Psoas muscle (tissue), 8 donors: ENCODE measurements at places on chromosomes 16 and 17. TPM values are rescaled to one million over a fixed set of nuclear protein-coding genes. Genes with fewer than 3 reads are reported as not detected.
A peak's percentile ranks its signal among the peaks of the same experiment; 100 is the strongest.

NUDT16L1 gene
- 9.0 TPM for total RNA-seq

TPSD1 gene
- not detected for total RNA-seq

- no peak for DNase-seq
Observed at GRCh38 chr16:67923414-67924116, 8.1 kb downstream of the CTRL start.

GRCh38 chr17:49763735-49764558, at the start of gene FAM117A:
Gene FAM117A (minus strand): TSS chr17:49764131. CDS start chr17:49764087, 44 bp downstream.
- peak; percentile 92 for DNase-seq

DNA sequence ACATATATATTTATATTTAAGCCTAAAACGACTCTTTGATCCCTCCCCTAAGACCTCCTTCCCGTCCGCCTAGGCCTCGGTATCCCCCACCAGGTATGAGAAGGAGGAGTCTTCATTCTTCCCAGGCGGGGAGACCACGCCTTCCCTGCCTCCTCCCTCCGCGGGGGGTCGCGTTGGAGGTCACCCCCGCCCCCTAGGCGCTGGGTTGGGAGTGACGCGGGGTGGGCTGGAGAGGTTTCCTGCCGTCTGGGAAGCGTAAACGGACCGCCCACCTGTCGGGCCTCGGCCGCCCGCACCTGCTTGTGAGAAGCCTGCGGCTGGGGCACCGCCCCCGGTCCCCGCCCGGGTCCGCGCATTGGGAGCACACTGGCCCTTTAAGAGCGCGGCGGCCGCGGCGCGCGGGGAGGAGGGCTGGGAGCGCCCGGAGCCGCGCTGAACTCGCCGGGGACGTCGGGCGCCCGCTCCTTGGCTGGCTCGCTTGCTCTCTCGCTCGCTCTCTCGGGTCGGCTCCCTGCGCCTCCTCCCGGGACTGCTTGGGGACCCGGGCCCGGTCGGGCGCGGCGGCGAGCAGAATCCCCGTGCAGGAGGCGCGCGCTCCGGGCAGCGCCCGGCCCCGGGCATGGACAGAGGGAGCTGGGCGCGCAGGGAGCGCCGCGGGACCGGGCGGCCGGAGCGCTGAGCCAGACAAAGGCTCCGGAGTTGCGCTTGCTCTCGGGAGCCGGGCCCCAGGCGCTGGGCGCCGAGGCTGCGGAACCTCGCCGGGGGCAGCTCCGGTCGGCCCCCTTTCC, at the start of gene MMP15:
TSS of gene MMP15 (plus strand) at position 404 of the 788 bp plus-strand sequence. CDS start 597 bp downstream, outside the sequence.
- DNase-seq: peak; percentile 78

- no peak for DNase-seq
Observed at GRCh38 chr16:28606291-28607115, 3.3 kb downstream of the SULT1A1 start.

DNA sequence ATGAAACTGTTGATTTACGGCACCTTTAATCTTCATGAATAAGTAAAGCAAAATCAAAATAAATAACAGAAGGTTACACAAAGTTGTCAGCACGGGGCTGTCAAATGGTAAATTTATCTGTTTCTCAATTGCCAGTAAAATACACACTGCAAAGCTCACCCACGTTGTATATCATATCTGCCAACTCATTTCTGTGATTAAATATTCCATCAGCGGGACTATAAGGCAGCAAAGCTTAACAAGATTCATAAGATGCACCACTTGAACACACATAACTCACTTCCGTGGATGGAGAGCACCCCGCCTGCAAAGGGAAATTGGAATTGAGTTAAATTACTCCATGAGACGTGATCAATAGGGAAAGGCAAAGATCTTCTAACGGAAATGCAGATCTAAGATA, 280.0 kb downstream of the RBFOX1 start:
- no peak for DNase-seq

GRCh38 chr16:46765050-46765449, 16.9 kb upstream of the MYLK3 start:
- DNase-seq: no peak

GRCh38 chr17:51352798-51353197, 92.5 kb downstream of the UTP18 start:
- DNase-seq: no peak

GRCh38 chr17:68288804-68289203, 2.1 kb downstream of the SLC16A6 start:
- no peak for DNase-seq

DNA sequence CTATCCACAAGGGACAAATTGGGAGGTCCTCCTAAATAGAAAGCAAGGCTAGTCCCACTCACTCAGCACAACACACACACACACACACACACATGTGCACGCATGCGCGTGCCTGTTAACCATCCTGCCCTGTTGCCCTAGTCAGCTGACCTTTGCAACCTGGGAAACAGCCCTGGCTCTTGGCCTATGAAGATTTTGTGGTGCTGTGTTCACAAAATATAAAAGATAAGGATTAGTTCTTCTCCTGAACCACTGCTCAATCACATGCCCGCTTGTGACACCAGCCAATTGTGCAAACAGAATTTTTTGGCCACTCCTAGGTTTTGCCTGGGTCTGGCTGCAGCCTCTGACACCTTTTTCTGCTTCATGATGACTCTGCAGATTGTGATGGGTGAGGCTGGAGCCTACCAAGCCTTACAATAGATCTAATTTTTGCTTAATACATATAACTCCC, 3.3 kb upstream of the CES1 start:
- no peak for DNase-seq

DNA sequence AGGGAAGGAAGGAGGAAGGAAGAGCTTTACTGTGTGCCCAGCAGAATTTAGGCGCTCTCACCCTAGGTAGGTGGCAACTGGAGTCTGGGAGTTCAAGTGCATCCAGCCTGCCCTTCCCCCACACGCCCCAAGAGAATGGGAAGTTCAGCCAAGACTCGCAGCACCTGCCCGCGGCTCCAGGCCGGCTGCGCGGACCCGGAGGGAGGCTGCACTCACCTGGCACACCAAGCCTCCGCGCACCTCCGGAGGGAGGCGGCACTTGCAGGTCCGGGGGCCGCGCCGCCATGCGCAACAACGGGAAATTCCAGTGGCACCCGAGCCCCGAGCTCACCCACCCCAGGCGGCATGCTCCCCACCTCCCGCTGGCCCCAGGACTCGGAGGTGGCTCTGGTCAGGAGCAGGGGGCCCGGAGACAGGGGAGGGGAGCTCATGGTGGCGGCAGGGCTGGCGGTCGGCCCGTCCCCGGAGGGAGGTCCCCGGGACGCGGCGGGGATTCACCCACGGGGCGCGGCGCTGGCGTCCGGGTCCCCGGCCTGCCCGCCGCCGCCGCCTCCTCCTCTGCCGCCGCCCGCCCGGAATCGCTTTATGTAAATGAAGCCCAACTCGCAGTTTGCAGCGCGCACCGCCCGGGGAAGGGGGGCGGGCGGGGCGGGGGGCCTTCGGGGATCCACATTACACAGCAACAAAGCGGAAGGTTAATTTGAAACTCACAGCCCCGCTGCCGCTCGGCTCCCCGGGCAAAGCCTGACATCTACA, at the start of gene ZFHX3:
TSS of gene ZFHX3 (minus strand) at position 593 of the 756 bp plus-strand sequence. CDS start 87,983 bp downstream, outside the sequence.
- peak; percentile 81 for DNase-seq

GRCh38 chr16:67718668-67719047, 458 bp downstream of the GFOD2 start:
- DNase-seq: no peak

DNA sequence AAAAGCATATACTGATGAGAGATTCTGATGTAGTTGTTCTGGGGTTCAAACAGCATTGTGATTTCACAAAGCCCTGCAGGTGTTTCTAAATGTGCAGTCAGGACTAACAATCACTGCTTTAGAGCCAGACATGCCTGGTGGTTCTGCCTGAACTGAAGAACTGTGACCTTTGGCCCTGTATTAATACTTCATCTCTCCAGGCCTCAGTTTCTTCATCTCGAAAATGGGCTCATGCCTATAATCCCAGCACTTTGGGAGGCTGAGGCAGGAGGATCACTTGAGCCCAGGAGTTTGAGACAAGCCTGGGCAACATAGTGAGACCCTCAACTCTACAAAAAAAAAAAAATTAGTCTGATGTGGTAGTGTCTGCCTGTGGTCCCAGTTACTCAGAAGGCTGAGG, 3.9 kb downstream of the DNAI2 start:
- DNase-seq: no peak

- DNase-seq: no peak
Observed at GRCh38 chr16:13906168-13907089, 13.5 kb upstream of the ERCC4 start.
